Daoy (cell line): ENCODE measurements at places on chromosomes 6 and 20. TPM values are rescaled to one million over a fixed set of nuclear protein-coding genes. Genes with fewer than 3 reads are reported as not detected.
A peak's percentile ranks its signal among the peaks of the same experiment; 100 is the strongest.

The SPATS1 gene
- not detected in 2 replicates for total RNA-seq

The GRM1 gene
- total RNA-seq, result not detected in 2 replicates

GRCh38 chr6:69848552-69848951, 17.8 kb upstream of the COL19A1 start:
- DNase-seq, result no peak

DNA sequence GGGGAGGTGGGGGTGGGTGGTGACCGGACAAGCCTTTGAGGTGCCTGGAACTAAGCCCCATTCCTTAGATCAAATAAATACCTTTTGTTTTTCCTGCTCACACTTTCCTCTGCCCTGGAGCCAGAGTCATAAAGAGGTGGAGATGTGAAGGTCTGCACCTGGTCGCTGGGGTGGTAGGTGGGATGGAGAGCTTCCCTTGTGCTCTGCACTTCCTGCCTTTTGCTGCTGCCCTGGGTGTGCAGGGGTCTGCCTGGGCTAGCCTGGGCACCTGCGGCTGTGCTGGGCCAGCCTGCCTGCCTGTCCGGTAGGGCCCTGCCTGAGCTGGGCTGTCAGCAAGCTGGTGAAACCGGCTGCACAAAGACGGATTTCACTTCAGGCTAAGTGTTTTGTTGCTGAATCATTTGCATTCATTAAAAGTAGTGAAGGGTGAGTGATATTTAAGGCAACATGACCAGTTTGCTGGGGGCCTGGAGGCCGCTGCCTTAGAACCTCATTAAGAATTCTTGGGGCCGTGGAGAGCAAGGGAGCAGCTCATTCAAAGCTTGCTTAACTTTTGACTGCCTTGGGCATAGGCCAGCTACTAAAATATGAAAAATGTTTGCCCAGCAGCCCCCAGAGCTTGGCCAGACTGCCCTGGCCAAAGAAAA, 20.5 kb downstream of the PTK7 start:
- peak; percentile 77 for DNase-seq

DNA sequence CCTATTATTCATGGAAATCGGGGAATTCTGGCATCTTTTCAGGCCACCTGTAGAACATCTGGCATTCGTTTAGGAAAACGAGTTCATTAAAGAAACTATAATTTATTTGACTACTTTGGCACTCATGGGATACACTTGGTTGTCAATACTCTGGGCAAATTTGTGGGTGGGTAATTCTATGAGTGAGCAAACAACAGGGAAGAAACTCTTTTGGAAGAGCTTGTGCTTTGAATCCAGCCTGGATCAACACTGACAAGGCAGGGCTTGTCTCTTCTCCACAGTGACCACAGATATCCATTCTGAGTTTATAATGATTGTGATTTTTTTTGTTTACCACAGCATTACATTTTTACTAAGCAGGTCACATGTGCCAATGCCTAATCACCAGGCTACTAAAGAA, 394.7 kb downstream of the THBS2 start:
- no peak for DNase-seq
